ENCODE measurements at places on chromosomes 2 and 18.

DNA sequence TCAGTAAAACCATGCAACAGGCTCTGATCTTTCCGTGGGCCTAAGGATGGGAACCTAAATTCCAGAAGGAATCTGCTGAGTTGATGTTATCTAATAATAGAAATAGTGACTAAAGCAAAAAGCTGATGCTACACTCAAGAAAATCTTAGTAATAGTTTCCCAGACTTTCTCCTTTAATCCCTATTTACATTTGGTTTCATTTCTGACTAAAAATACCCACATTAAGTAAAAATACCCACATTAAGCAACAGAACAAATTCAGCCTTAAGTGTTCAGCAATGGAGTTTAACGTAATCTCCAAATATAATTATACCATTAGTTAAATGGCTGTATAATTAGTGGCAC lies 50.3 kb downstream of the CCBE1 start:
- DNase-seq, result no peak

GRCh38 chr2:98114643-98115330 lies 27.8 kb downstream of the VWA3B start:
- DNase-seq, result no peak

GRCh38 chr2:107548216-107548615 lies 278.5 kb upstream of the RGPD4 start:
- no peak for DNase-seq

DNA sequence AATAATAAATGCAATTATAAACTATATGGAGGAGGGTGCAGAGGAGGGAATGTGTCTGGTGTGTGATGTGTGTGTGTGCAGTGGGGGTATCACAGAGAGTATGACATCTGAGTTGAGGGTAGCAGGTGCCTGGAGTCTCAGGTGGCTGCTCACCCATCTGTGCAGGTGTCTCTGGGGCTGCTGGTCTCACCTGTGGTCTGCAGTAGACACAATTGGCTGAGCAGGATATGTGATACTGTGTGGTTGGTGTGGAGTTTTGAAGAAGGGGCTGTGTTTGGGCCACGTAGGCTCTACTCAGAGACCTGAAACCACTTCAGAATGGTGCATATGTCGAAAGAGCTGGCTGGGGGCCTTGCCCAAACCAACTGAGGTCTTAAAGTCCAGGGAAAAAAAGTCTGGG lies 17.0 kb downstream of the FABP1 start:
- DNase-seq, result no peak

GRCh38 chr18:58535340-58536201 lies 93.3 kb downstream of the ALPK2 start:
- no peak for DNase-seq

DNA sequence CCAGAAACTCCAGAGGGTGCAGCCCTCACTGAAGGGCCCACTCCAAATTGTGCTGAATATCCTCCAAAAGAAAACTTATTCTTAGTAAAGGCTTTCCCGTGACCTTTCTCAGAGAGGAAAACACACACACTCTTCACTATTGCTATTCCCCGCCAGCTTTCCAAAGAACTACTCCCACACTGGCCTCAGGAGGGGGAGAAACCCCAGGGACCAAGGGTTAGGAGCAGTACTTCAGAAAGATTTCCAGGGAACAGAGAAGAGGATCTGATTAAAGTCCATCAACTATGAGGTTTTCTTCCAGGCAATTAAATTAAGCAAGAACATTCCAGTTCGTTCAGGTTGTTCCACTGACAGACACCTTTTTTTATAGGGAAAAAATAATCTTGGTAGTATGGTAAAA lies 150.2 kb downstream of the TTC32 start:
- DNase-seq, result no peak

DNA sequence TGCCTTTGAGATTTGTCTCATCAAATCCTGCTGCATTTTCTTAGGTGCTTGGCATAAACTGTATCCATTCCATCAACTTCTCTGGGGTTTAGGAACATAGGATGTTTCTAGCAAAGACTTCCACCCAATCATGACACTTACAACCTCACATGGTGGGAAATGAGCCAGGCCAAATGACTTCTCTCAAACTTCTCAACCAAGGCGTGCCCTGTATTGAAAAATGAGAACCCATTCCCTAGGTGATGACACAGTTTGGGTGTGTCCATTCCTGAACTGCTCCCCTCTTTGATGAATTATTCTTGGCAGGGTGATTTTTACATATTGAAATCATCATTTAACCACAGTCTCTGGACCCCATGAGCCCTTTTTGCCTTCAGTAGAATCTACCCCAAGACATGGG lies 161.1 kb downstream of the EN1 start:
- DNase-seq, result no peak

GRCh38 chr18:36419188-36419899 lies 121.8 kb downstream of the FHOD3 start:
- no peak for DNase-seq

DNA sequence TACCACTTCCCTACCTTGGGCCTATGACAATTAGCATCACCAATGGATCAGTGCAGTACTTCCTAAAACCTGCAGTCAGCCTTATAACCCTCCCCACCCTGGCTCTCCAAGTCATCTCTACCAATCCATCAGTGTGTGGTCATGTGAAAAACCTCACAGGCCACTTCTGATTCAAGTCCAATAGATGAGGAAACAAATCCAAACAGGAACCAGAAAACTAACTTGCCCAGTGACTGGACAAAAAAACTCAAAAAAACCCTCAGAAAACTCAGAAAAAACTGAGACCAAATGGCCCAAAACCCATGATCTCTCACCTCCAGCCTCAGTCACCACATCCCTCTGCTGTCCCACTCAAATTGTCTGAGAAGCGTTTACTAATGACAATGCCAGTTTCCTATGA lies 43.3 kb downstream of the TGFA start:
- no peak for DNase-seq

GRCh38 chr2:191811807-191812602 lies 34.9 kb downstream of the CAVIN2 start:
- peak; percentile 16 for DNase-seq

GRCh38 chr18:75548353-75548905 lies 120.9 kb upstream of the SMIM21 start:
- no peak for DNase-seq

- DNase-seq, result no peak
These were observed 84.6 kb downstream of the SLC66A3 start for GRCh38 chr2:11239666-11240462.

- DNase-seq, result no peak
These were observed 51.0 kb downstream of the TSHZ1 start for GRCh38 chr18:75261430-75262223.

DNA sequence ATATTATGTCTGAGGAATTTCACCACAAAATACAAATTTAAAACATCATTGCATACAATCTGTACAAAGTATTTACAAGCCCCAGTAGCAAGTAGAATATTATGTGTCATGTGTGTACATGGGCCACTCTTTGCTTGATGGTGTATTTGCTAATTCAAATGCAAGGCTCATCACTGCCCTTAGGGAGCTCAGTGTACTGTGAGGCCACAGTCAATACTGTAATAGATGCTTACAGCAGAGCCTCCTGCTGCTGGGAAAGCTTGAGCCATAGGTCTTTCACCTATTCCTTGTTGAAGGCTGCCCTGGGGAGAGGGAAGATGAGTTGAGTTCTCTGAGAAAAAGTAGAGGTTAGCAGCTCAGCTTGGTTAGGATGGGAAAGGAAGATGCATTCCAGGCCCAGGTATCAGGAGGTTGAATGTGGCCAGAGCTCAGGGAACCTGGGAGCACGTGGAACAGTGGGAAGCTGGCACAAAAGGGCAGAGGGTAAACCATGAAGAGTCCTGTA lies 189.6 kb downstream of the LRP1B start:
- no peak for DNase-seq

All from activated CD4-positive, alpha-beta T cell treated with anti-CD3 and anti-CD28 coated beads, Interleukin-2, amount 50 U/mL, for 1 hour (primary cell).